ENCODE measurements at places on chromosomes 5 and 9.

GRCh38 chr5:169183576-169183975, 117.4 kb downstream of the SLIT3 start:
- no peak for DNase-seq

- no peak for DNase-seq
Measured at GRCh38 chr9:34580358-34580757, 9.2 kb downstream of the CNTFR start.

DNA sequence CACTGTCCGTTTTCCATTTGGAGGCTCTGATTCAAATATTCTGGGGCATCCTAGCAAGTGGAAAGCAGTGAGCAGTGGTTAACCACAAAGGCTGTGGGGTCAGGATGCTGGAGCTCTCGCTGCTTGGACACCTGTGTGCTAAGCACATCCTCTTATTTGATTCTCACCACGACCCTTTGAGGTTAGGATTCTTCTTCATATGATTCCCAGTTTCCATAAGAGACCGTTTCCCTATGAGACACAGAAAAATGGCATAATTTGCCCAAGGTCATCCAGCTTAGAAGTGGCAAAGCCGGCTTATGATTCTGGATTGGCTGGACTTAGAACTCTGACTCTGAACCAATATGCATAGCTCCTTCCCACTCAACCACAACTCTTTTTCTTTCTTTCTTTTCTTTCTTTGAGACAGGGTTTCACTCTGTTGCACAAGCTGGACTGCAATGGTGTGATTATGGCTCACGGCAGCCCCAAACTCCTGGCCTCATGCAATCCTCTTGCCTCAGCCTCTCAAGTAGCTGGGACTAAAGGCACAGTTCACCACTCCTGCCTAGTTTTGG, 207.7 kb downstream of the TTLL11 start:
- no peak for DNase-seq

GRCh38 chr5:125198270-125198974, 452.0 kb upstream of the ZNF608 start:
- no peak for DNase-seq

- no peak for DNase-seq
Measured at GRCh38 chr5:176334031-176334770, 27.4 kb downstream of the KIAA1191 start.

GRCh38 chr9:96877269-96877668, 23.0 kb upstream of the ZNF782 start:
- DNase-seq, result no peak

- no peak for DNase-seq
Measured at GRCh38 chr5:117547192-117547591, 972.6 kb upstream of the SEMA6A start.

DNA sequence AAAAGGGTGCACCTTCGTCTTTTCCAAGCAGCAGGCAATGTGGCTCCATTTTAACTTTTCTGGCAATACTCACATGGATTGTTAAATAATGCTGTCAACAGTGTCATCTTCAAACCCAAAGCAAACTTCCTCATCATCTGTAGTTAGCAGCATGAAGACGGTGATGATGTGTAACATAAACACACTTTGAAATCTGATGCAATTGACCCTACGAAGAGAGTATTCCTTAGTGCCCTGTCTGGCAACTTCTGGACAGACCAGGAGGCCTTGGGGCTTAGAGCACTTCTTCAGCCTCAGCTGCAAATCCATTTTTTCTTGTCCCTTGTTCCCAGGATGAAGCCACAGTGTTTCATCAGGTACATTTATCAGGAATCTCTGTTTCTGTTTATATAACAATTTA, 149.1 kb downstream of the GHR start:
- DNase-seq, result no peak

GRCh38 chr5:12125895-12126294, 221.6 kb upstream of the CTNND2 start:
- no peak for DNase-seq

GRCh38 chr9:97514531-97514930, 13.1 kb downstream of the TMOD1 start:
- DNase-seq, result no peak

GRCh38 chr5:141354900-141355469, at the start of gene PCDHGA4:
Gene PCDHGA4 (plus strand): TSS chr5:141355021. CDS start chr5:141355108, 87 bp downstream.
- DNase-seq, result no peak

- DNase-seq, result no peak
Measured at GRCh38 chr9:12461763-12462460, 231.3 kb upstream of the TYRP1 start.

- no peak for DNase-seq
Measured at GRCh38 chr5:128844354-128844923, 120.8 kb upstream of the SLC27A6 start.

DNA sequence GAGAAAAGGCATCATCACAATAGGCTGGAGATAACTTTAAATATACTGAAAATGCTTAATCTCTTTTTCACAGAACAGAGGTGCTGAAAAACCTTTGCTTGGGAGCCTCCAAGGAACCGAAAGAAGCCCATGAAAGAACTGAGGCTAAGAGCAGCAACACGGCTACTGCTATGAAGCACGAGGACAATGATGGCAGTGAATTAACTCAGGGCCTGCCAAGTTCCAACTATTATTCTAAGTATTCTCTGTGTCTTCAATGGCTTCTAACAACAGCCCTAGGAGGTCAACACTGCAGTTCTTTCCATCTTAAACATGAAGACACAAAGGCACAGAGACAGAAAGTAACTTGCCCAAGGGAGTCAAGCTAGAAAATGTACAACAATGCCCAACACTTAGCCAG, 293.0 kb upstream of the DAP start:
- DNase-seq, result no peak

DNA sequence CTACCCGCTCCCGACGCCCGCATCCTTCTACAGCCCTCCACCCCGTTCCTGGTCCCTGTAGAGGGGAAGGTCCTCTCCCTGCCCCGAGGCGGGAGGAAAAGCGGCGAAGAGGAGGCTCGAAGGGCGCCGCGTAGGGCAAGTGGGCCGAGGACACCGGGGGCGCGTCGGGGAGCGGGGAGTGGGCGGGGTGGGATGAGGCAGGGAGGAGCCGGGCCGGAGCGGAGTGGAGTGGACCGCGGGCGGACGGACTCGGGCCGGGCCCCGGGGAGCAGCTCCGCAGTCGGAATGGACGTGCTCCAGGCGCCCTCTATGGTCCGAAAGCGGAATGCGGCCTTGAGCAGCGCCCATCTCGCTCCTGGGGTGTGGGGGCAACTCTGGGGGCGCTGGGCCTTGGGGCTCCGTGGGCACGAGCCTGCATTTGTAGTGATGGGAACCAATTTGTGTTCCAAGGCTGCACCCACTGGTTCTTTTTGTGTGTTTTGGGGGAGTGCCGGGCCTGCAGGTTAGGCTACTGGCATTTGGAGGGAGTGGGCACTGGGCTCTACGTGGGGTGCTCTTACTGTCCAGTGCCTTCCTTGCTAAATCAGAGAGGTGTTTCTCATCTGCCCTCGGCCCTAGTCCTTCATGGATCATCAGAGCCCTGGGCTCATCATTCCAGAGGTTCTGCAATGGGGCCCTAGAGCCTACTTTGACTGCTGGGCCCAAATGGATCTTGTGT, 7.3 kb downstream of the IRX1 start:
- no peak for DNase-seq

- peak; percentile 42 for DNase-seq
Measured at GRCh38 chr9:91690540-91691249, 259.3 kb downstream of the ROR2 start.

GRCh38 chr5:5505815-5506214, 83.3 kb downstream of the ICE1 start:
- no peak for DNase-seq

DNA sequence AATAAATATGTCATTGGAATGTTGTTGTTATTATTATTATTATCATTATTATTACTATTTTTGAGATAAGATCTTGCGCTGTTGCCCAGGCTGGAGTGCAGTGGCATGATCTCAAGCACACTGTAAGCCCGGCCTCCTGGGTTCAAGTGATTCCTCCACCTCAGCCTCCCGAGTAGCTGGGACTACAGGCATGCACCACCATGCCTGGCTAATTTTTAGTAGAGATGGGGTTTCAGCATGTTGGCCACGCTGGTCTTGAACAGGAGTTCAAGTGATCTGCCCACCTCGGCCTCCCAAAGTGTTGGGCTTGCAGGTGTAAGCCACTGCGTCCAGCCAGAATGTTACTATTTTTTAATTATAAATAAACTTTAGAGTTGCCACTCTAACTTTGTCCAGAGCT, 14.4 kb downstream of the ZNF462 start:
- DNase-seq, result no peak

- no peak for DNase-seq
Measured at GRCh38 chr9:4709380-4709779, 30.0 kb downstream of the CDC37L1 start.

DNA sequence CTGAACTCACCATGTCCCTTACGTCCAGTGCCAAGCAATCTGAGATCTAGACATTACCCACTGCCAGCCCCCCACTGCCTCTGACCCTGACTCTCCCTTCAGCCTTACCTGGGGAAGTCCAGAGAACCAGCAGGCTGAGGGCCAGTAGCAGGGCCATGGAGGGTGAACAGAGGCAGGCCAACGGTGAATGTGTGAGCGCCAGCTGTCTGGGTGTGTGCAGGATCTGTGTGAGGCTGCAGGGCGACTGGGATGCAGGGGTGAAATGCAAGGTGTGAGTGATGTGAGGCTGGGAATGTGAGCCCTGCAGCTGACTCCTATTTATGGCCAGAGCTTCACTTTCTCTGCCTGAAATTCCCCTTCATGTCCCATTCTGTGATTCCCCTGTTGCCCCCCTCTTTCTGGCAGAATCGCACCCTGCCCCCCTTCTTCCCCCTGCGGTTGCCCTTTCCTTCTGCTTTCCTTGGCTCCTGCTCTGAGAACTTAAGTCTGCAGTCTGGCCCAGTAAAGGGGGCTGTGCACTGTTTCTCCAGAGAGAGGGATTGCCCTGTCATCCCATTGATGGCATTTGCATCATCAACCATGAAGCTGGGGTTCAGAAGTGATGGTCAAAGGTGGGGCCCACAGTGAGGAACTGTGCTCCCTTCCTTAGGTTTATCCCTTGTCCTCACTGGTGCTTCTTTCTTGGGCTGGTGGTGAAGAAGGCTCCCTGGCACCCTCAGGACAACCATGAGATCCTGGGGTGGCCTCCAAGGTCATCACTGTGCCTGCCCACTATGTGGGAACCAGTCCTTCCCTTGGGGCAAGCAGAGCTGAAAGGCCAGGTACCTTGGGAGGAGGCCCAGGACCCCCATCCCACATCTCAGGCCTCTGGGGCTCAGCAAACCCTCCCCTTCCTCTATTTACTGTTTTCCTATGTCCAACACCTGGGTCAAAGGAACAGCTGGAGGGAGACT, at the start of gene CCL19:
CCL19 (minus strand) TSS at position 294 of the 953 bp plus-strand sequence; CDS start at position 157, 137 bp downstream.
- no peak for DNase-seq

DNA sequence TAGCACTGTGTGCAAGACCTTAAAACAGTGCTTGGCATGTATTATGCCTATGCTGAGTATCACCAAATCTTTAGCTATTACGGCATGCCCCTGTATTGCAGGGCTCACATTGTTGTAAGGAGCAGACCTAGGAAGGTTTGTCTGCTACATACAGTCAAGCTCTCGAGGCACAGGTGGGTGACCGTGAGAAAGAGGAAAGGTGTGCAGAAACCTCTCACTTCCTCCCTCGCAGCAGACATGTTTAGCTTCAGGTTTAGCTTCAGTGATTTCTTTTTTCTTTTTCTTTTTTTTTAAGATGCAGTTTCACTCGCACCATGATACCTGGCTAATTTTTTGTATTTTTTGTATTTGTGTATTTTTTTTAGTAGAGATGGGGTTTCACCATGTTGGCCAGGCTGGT, 275.8 kb upstream of the RIOK2 start:
- no peak for DNase-seq

DNA sequence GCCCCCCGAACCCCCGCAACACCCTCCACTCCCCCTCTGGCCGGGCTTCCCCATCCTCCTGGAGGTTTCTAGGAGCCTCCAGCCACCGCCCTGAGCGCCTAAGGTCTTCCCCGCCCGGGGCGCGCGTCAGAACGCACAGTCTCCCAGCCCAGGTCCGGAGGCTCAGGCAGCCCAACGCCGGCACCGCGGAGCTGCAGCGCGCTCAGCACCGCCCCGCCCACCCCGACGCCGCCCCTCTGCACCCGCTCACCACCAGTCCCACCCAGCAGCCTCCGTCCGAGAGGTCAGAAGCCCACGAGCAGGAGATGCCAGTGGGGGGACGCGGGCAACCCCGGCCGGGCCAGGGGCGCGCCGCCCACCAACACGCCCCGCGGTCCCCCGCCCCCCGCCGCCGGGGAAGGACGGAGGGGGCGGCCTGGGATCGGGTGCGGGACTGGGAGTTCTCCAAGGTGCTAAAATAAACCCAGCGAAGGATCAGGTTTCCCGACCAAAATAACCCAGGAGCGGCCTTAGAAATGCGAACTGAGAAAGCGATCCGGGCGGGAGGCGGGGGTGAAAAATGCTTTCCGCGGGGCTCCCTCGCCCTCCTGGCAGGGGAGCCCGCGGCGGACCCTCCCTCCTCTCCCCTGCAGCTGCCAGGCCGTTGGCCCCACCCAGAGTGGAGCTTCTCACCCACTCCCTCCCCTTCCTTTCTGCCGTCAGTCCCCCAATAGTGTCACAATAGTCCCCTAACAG, 6.5 kb upstream of the FAM78A start:
- DNase-seq, result no peak

- no peak for DNase-seq
Measured at GRCh38 chr9:117343427-117343826, 71.4 kb downstream of the ASTN2 start.

DNA sequence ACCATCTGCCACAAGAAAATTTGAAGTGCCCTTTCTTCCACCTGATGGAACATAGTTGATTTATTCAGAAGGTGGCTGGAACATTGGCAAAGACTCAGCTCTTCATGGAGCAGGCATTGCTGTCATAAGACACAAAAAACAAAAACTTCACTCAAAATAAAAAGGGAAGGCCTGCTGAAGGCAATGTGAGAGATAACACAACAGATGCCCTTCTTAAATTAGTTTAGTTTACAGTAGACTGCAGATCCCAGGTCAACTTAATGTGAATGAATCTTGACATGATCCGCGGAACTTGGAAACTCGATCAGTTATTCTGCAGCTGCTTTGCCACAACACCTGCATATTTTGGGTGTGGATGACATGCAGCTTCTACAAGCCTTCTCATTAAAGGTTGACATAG, 159.8 kb upstream of the PLCXD3 start:
- DNase-seq, result no peak

DNA sequence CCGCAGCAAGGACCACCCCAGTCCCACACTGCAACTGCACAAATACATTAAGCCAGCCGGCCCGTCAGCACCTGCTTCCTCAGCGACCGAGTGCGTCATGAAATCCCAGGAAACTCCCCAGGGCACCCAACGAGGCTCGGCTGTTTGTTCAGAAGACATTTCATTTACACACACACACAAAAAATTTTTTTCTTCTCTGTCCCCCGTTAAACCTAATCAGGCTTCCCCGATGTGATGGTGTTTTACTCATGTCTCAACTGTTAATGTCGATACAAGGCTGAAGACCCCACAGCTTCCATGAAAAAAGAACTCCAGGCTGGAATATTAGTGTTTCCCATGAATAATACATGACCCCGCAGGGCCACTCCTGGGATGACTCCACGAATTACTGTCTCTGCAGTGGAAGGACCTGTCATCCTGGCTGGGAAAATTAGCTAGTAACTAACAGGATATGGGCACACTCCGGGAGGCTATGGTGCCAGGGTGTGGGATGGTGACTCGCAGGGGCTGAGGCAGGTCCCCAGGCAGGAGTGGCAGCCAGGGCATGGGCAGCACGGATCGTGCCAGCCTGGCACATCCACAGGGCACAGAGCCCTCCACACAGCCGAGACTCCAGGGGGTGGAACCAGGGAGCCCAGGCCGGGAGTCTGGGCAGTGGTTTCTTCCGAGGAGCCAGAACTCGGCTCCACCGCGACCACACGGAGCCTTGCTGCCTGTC, 102.4 kb downstream of the VAV2 start:
- no peak for DNase-seq

Measured in NK-92 treated with Interleukin-12 subunit alpha and Interleukin-12 subunit beta, amount 100 ng/mL, for 24 hours (cell line).